Right renal cortex interstitium (tissue), 3 donors: ENCODE measurements at places on chromosomes 4 and X.

- no peak for DNase-seq
Observed at GRCh38 chr4:24040811-24041210, 151.0 kb upstream of the PPARGC1A start.

- DNase-seq: no peak
Observed at GRCh38 chrX:142686653-142687283, 339.0 kb upstream of the SPANXN4 start.

- no peak for DNase-seq
Observed at GRCh38 chr4:1061760-1062159, 50.3 kb downstream of the FGFRL1 start.

- no peak for DNase-seq
Observed at GRCh38 chr4:98657531-98658286, 702 bp downstream of the TSPAN5 start.

DNA sequence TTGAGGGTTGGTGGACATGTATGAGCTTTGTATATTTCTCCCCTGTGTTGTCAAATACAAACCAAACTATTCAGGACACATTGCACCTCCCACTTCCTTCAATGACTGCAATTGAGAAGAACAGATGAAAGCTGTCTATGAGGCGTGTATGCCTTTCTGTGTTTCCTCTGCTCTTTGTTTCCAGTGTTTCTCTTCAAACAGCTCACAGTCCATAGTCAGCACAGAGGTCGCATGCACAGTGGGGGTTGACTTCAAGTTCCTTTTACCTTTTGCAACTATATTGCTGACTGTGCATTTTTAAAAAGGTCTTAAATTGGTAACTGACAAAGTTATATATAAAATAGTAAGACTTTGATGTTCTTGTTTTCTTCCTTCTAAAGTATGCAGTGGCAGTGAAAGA is 957.8 kb downstream of the C4orf33 start:
- no peak for DNase-seq

GRCh38 chr4:123412700-123413512 is 16.3 kb downstream of the SPRY1 start:
- DNase-seq: no peak

DNA sequence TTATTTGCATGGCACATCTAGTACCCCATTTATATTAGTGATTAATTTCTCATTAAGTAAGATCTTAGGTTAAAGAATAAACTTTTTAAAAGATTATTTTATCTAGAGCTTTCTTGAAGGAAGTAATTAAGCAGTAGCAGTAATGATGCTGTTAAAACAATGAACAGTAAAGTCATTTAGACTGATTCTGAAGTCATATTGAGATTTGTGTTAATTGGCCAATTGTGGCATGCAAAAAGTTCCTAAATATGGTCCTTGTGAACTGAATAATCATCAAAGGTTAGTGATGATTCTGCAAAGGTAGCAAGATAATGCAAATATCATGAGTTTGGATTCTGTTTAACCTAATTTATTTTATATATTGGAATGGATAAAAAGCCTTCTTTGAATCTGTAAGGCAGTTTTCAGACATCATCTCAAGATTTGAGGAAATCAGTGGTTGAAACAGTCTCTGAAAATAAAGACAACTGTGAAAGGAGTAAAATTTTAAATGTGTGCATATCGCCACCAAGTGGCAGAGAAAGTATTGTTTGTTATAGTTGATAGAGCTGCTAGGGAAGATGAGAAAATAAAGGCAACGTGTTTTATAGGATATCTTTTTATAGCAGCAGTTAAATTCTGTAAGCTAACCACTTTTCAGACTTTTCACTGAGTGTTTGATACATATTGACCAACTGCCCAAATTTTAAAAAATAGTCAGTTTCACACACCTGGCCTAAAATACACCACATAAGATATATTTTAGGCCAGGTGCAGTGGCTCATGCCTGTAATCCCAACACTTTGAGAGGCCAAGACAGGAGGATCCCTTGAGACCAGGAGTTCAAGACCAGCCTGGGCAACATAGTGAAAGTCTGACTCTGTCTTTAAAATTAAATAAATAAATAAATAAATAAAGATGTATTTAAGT is 79.6 kb downstream of the CCKAR start:
- peak; percentile 44 for DNase-seq

- no peak for DNase-seq
Observed at GRCh38 chr4:73055241-73055897, 14.1 kb downstream of the COX18 start.

DNA sequence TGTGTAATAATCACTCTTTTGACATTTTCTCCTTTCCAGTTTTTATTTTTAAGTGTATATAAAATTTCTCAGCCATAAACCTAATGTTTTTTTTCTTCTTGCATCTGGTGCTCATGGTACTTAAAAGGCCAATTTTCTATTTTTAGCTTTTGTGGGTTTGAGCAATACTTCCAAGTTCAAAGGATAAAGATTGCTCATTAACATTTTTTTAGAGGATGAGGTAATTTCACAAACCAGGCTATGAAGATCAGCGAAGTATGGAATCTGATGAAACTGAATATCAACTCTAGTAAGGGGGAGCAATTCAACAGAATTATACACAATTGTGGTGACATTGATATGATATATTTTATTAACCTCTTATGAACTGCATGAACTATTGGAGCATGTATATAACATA is 25.8 kb upstream of the KLHL34 start:
- DNase-seq: no peak

GRCh38 chr4:154126276-154126675 is 337.4 kb upstream of the SFRP2 start:
- DNase-seq: no peak

DNA sequence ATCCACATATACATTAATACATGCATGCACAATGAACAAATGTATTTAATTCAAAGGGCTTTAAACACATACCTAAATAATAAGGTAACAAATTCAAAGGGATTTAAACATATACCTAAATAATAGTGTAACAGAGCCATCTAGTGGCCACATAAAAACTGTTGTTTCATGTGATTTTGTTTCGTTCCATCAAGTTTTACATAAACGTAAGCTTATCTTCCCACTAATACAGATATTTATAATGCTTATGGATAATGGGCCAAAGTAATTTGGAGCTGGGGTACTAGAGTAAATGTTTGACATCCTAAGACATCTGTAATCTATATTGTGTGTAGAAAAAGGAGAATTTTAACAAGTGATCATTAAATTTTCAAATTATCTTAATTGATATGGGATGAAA is 82.3 kb downstream of the PRSS12 start:
- no peak for DNase-seq

GRCh38 chr4:153535772-153536513 is 69.8 kb downstream of the TMEM131L start:
- DNase-seq: no peak

DNA sequence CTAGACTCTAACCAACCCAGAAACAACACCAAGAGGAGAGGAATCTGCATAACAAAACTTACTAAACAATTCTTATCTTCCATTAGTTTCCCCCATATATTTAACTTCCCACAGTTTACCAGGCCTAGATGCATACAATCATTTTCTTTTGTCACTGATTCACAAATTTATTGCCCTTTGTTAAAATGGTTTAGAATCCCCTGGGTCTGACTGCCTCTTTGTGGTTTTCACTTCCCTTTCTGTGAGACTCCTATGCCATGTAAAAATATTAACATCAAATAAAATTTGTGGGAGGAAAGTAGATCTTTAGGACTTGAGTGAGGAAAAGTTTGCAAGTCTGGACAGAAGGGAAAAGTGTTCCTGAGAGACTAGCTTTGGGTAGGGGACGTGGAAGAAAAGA is 393.8 kb upstream of the CNKSR2 start:
- DNase-seq: no peak

GRCh38 chrX:19121898-19122640 is at the start of gene ADGRG2:
Gene ADGRG2 (minus strand): TSS chrX:19122468. CDS start chrX:19068834, 53,634 bp downstream.
- no peak for DNase-seq

DNA sequence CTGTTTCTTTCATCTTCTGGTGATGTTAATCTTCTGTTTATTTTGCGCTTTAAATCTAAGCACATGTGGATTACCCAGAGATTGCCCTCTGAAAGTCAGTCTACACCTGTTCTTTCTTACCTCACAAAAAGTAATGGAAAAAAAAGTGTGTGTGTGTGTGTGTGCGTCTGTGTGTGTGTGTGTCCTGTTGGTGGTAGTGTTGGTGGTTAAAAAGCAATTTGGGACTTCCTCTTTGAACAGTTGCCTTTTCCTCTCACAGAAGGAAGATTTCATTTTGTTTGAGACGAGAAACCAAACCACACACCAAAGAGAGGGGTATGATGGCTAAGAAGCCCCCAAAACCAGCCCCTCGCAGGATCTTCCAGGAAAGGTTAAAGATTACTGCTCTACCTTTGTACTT is at the start of gene STAP1:
Gene STAP1 (plus strand): TSS at position 235 of the 400 bp plus-strand sequence. CDS start 83 bp downstream, at position 318.
- no peak for DNase-seq

GRCh38 chrX:78104447-78105176 is 564 bp downstream of the PGK1 start:
- DNase-seq: peak; percentile 15

DNA sequence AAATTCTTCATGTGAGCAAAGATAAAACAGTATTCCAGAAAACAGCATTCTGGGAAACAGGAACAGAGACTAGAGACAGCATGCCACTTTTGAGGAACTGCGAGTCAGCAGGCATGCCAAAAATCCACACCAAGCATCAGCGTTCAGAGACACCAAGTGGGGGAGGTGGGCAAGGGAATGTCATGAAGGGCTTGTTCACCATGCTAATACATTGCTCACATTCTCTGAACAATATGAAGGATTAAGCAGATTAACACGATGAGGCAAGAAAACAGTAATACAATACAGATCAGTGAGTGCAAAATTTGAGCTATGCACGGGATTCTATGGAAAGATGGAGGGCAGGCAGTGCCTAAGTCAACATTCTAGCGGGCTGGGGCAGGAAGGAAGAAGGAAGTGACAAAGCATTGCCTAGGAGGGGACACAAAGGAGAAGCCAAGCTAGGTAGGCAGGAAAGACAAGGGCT is 278.3 kb downstream of the FBXW7 start:
- no peak for DNase-seq

GRCh38 chr4:101419336-101420135 is 72.2 kb upstream of the PPP3CA start:
- DNase-seq: peak; percentile 32

DNA sequence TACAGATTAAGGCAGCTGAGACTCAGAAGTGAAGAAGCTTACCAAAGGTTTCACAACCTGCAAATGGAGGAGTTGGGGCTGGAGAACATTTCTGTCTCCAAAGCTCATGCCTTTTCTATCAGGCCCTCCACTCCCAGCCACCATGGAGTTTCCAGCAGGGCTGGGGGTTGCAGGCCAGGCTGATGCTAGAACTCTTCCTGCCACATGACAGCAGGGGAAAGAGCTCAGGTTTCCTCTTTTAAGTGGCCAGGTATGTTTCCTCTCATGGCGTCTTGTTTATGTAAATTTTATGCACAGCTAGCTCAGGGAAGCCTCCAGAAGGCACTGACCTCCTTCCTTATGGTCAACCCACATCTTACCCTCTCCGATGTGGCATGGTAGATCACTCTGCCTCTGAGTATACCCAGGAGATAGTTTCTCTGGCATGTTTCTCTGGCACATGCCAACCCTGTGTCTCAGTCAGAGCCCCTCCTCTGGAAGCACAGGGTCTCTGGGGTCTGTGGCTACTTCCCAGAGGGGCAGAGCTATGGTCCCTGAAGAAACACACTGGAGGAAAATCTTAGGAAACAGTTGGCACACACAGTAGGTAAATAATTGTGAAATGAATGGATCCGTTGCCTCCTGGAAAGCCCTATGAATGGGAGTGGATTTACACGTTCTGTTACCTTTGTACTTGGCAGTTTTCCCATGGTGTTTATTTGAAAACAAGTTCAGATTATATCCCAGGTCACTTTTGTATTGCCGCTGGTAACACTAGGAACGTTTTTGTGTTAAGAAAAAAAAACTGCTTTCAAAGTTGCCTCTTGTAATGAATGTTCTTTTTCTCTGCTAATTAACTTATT is 28.9 kb downstream of the PDK3 start:
- no peak for DNase-seq

DNA sequence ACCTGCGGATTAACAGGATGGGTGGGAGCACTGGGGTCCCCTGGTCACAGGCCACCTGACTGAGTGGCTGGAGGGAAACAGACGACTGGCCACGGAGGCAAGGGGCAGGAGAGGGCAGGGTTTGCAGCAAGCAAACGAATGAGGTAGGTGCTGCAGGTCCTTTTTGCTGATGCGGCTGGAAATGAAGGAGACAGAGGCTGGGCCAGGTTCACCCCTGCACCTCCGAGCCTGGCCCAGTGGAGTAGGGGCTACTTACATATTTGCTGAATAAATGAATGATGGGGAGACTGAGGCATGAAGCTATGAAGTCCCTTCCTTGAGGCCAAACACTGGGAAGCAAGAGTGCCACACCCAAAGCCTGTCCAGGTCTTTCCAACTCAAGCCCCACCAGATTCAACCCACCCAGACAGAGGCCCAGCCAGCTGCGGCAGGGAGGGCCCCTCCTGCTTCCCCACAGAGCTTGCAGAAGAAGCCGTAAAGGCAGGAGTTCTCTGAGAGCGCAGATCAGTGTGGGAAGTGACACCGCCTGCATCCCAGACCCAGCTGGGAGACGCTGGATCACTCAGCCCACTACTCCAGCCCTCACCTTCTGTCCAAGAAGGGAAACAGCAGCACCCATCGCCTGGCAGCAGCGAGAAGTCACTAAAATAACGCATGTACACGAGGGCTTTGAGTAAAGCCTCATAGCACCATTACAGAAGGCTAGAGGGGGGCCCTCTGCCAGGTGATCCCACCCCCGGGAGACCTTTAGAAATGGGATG is 36.1 kb upstream of the C4orf50 start:
- no peak for DNase-seq

DNA sequence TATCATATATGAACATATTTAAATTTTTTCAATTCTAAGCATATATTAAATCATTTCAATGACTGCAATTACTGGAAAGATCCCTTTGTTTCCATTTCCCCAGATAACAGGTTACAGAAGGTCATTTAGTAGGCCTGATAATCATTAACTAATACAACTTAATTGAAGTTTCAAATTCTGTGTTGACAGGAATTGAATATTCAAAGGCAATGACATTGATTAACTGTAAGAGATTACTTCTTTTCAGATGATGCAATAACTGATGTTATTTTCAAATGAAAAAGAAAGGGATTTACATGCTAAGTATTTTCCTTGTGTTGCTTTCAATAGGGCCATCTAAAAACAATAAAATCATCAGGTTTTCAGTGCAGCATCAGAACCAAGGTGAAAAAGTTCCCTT is 81.1 kb upstream of the ENPEP start:
- DNase-seq: no peak
